IPS DF 6.9 (cell line): ENCODE measurements at places on chromosomes 16 and 17.

- no peak for DNase-seq
Observed at GRCh38 chr16:72788269-72788809, 259.6 kb downstream of the ZFHX3 start.

DNA sequence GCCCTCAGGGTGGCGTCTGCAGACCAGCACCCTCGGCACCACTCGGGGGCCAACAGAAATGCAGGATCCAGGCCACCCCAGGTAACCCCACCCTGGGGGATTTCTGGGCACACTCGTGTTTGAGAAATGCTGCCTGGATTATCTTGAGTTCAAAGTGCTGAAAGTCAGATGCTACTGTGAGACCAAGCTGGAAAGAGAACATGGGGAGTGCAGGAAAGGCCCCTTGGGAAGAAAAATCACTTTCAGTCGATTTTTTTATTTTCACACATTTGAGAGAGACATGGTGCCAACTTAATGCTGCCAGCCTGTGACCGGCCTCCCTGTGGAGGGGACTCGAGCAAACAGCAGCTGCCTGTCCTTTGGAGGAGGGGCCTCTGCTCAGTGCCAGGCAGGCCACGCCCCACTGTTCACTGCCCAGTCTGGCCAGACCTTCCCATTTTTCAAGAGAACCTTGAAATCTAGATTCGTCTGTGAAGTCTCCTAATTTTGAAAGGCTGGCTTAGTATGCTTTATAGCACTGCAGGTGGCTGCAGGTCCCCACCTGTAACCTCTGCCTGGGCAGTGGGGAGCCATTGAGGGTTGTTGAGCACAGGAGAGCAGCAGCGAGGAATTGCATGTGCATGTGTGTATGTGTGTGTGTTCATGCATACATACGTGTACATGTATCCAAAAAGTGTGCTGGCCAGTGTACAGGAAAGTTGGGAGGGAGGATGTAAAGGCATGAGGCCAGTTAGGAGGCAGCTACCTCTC is 70.7 kb upstream of the PLCG2 start:
- DNase-seq: no peak

GRCh38 chr16:27595475-27595874 is 45.5 kb downstream of the KATNIP start:
- DNase-seq: no peak

DNA sequence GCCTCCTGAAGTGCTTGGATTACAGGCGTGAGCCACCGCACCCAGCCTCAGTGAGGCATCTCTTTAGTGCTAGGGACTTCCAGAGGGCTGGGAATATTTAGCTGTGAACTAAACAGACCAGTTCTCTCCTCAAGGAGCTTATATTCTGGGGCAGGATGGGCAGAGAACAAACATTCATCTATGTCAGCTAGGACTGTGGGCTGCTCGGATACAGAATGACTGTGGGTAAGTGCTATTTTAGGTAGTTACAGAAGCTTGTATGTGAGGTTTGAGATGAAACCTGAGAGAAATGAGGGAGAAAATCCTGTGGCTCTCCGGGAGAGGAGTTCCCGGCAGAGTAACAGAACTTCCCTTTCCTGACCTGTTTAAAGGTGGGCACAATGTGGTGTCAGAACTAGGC is 6.2 kb upstream of the INPP5K start:
- DNase-seq: no peak

- DNase-seq: no peak
Observed at GRCh38 chr16:30459456-30459855, 13.1 kb upstream of the ITGAL start.

GRCh38 chr17:59001158-59001814 is 105.4 kb downstream of the TRIM37 start:
- DNase-seq: peak; percentile 4

GRCh38 chr16:82963653-82964052 is 336.9 kb downstream of the CDH13 start:
- no peak for DNase-seq

- DNase-seq: no peak
Observed at GRCh38 chr16:54033747-54034146, 252.8 kb downstream of the IRX3 start.

GRCh38 chr16:22664561-22664997 is 149.4 kb upstream of the HS3ST2 start:
- DNase-seq: no peak

- no peak for DNase-seq
Observed at GRCh38 chr17:32609884-32610650, 123.3 kb downstream of the CDK5R1 start.

DNA sequence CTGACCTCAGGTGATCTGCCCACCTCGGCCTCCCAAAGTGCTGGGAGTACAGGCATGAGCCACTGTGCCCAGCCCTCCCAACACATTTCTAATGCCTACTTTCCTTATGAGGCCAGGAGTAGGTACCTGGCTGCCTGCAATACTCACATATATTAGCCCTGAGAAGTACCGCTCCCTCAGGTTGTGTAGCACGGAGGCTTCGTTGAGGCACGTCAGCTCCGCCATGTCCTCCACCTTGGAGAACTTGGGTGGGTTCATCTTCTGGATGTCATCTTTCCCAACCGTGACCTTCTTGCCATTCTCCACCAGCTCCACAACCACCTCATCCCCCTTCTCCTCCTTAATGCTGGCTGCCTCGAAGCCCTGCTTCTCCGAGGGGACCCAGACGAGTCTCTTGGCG is 19.1 kb downstream of the MYH11 start:
- no peak for DNase-seq

GRCh38 chr16:11585460-11586377 is 1.0 kb downstream of the LITAF start:
- no peak for DNase-seq

DNA sequence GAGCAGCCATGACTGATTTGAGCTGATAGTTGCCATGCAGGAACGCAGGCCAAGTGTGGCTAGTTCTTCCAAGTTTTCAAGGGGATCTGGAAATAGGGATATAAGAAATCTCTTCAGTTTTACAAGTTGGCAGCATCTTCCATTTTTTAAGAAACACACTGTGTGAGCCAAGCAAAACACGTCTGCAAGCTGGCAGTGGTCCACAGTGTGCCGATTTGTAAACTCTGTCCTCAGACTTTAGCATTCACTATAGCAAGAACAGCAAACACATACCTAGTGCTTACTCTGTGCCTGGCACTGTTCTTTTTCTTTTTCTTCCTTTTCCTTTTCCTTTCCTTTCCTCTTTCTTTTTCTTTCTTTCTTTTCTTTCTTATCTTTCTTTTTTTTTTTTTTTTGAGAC is 2.9 kb downstream of the ORAI3 start:
- no peak for DNase-seq

DNA sequence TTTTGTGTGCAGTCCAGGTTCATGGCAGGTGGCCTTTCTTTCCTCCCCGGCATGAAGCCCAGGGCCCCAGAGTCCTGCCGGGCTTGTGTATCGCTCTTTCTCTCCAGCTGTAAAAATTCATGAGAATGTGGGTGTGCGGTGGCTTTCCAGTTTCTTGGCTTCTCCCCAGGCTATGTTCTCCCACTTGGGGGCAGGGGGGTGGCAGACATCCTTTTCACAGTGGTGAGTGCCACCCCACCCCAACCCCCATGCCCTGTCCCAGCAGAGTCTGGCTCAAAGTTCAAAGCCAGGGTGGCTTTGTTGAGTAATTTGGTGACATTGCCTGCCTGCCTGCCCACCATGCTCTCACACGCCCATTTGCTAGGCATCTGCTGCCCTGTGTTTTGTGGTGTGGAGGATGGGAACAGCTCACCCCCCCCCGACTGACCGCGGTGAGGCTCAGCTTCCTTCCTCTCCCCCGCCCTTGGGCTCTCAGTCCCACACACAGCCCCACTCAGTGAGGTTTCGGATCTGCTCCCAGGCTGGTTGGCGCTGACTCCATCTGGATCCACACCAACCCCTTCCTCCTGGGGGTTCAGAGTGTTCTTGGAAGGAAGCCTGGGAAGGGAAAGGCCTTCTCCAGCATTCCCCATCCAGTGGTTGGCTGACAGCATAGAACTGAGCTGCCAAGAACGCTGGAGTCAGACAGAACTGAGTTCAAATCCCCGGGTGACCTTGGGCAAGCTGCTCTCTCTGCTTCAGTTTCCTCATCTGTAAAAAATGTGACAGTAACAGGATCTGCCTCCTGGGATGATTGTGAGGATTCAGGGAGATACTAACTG is 36.0 kb downstream of the CHD9 start:
- DNase-seq: no peak

- no peak for DNase-seq
Observed at GRCh38 chr16:57372372-57373116, at the start of gene CX3CL1. TSS of gene CX3CL1 (plus strand) at chr16:57372490. CDS start at chr16:57372569, 79 bp downstream.

DNA sequence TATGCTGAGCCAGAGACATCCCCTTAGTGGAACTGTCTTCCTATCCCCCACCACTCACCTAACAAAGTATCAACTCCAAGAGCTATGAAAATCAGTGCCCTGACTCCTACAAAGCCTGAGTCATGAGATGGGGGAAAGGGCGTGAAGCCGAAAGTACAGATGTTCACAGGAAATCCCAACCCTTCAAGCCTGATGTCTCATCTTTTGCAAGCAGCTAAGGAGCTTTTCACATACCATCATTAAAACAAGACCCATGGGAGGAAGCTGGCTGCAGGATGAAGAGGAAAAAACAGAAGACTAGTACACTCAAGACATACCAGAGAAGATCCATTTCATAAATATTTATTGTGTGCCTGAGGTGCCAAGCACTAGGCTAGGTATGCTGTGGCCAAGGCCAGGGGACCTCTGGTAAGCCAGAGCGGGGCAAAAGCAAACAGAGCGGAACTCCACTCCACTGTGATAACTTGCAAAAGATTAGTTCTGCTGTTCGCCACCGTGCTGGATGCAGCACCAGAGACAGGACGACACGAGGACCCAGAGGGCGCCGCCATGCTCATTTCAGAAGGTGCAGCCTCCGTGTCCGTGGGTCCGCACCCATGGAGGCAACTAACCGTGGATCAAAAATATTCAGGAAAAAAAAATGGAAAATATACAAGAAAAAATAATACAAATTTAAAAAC is 4.5 kb upstream of the MNT start:
- no peak for DNase-seq
